ENCODE measurements at places on chromosomes 2 and 18.

GRCh38 chr2:109304242-109304641 is 175.2 kb downstream of the SH3RF3 start:
- DNase-seq = no peak

DNA sequence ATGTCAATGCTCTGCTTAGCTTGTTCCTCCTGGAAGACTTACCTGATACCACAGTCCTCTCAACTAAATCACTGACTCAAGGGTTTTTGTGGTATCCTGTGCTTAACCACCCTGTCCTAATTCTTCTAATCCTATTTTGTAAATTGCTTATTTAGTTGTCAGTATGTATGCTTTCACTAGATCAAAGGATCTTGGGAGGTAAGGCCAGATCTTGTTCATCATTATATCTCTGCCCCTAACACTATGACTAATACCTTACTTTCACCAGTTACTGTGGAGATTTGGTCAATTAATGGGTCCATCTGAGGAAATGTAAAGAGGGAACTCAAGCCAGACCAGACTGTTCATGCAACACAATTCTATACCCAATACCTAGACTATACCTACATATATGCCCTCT is 203.2 kb downstream of the GULP1 start:
- DNase-seq = no peak

GRCh38 chr2:172742931-172743540 is 7.4 kb downstream of the RAPGEF4 start:
- DNase-seq = no peak

DNA sequence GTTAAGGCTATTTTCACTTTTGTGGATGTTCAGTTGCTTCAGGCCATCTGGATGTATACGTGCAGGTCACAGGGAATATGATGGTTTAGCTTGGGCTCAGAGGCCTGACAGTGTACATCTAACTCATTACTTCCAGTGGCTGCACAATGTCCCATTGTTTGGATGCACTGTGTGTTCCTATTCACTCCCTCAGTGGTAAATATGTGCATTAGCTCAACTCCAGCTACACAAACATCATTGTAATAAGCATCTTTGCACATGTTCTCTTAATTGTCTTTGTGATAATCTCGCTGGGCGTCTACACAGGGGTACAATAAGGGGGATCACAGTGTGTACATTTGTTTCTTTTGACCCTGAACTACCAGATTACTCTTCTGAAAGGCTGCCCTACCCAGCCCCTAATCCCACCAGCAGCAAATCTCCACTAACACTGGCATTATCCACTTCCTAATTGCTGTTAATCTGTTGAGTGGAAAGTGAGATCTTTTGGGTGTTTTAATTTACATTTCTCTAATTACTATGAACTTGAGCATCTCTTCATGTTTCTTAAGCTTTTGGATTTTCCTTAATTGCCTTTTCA is 56.1 kb upstream of the POLE4 start:
- no peak for DNase-seq

- DNase-seq = no peak
Observed at GRCh38 chr2:128780434-128781080, 461.9 kb upstream of the HS6ST1 start.

DNA sequence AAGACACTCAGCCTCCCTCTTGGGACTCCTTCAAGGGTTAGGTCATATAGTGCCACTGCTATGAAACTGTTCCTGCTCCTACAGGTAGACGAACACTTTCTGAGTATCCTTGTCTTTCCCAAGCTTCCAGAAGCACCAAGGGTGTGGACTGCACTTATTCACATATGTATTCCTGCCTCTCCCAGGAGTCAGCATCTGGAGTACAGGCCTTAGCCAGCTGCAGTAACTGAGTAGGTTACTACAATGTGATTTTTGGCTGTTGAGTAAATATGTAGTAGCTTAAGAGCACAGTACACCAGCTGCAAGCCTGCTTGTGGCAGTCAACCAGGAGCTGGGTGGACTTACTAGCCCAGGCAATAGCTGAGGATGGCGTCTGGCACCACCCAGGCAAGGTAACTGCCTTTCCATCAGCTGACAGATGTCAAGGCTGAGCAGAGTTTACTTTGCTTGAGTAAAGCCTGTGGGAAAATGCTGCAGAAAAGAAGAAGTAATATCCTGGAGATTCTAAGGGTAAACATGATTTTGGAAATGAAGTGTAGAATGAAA is 14.0 kb upstream of the SCLY start:
- DNase-seq = no peak

DNA sequence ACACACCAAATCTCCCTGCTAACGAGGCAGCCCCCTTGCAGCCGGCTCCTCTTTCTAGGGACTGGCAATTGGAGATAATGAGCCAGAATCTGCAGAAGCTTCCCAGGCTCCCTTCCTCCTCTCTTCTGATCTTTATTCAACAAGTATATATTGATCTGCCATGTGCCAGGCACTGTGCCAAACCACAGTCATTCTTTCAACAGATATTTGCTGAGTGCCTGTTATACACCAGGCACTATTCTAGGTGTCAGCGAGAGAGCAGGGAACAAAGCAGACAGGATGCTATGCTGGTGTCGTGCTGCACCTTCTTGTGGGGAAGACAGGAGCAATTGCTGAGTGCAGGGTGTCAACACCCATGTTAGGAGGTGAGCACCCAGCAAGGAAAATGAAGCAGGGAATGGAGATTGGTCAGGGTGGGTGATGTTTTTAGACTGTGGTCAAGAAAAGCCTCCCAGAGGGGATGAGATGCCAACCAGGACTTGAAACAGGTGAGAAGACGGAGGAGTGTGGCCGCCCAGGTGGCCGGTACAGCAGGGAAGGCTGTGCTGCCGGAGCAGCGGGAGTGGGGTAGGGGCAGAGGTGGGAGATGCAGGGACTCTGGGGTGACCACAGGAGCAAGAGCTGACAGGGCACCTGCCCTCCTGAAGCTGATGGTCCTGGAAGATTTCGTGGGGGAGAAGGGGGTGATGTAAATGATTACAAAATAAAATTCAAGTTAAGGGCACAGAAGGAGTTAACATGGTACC is 307.6 kb upstream of the RAB12 start:
- DNase-seq = no peak

Data from CD4-positive, alpha-beta T cell treated with Interleukin-1 beta for 1 hour (primary cell).